ENCODE measurements at places on chromosomes 13 and 19.

- DNase-seq, result no peak
Measured at GRCh38 chr19:39132344-39132969, 6.9 kb downstream of the PAK4 start.

GRCh38 chr13:48160606-48161278 is 65.8 kb upstream of the MED4 start:
- peak; percentile 81 for DNase-seq

- peak; percentile 37 for DNase-seq
Measured at GRCh38 chr19:16739546-16739945, 19.9 kb downstream of the NWD1 start.

DNA sequence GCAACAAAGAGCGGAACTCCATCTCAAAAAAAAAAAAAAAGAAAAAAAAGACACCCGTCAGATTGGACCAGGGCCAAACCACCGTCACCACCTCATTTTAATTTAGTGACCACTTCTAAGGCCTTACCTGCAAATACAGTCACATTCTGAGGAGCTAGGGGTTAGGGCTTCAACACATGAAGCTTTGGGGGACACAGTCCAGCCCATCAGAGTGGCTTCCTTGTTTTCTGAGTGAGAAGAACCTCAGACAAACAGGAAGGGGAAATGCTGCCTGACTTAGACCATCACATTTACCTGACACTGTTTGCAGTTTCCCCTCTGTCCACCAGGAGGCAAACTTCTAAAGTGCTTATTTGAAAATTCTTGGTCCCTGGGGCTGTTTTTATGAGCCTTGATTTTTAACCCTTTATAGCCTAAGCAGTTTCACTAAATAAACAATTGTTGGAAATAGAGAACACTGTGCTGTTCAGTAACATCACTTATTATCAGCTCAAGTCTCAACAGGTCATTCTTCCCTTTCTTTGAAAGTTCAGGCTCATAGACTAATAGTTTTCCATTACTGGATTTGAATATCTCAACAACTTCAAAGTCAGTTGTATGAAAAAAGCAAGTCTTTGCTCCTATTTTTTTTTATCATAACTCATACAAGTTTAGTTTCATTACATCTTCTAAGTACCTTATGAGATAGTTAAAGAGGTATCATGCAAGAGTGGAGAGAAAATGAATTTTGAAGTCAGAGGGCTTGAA is 74.9 kb upstream of the WASF3 start:
- DNase-seq, result peak; percentile 69

GRCh38 chr19:5987077-5987818 is 9.3 kb upstream of the RANBP3 start:
- peak; percentile 82 for DNase-seq

DNA sequence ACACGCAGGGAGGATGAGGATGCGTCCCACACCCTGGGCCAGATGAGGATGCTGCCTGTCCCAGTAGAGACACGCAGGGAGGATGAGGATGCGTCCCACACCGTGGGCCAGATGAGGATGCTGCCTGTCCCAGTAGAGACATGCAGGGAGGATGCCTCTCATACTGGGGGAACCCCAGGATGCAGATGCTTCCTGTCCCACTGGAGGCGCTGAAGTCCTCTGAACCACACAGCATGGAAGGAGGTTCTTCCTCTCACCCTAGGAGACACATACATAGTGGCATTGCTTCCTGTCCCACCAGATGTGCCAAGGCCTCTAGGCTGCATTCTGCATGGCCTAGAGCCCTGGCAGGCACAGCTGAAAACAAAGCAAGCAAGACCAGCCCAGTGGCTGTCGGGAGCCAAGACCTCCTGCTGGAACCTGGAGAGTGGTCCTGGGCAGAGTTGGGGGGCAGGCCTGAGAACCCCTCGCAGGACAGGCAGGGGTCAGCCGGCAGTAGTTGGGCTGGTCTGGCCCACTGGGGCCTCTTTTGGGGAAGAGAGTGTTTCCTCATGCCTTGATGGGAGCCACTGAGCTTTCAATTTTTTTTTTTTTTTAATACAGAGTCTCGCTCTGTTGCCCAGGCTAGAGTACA is 4.3 kb downstream of the HPN start:
- DNase-seq, result peak; percentile 39

DNA sequence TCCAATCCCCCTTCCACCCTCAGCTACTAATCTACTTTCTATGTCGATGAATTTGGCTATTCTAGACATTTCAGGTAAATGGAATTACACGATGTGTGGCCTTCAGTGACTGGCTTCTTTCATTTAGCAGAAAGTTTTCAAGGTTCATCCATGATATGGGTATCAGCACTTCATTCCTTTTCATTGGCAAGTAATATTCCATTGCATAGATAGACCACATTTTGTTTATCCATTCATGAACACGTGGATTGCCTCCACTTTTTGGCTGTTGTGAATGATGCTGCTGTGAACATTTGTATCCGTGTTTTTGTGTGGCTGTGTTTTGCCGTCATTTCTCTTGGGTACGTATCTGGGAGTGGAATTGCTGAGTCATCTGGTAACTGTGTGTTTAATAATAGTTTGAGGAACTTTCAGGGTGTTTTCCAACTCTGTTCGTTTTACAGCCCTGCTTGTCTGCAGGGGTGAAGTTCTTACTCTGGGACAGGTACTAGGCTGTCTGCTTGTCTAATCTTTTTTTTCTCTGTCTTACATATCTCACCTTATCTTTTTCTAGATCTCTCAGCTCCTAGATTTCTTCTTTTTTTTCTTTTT is 32.5 kb downstream of the MARK4 start:
- DNase-seq, result no peak

Data from epithelial cell of esophagus (primary cell).